ENCODE measurements at places on chromosomes 2 and 18. TPM values are rescaled to one million over a fixed set of nuclear protein-coding genes. Genes with fewer than 3 reads are reported as not detected.

ST6GAL2 gene
- total RNA-seq, result not detected

SPP2 gene
- total RNA-seq, result not detected

ESPNL gene
- total RNA-seq, result not detected

IGFBP2 gene
- total RNA-seq, result 38.2 TPM

GRCh38 chr2:119011910-119012209, 69.9 kb downstream of the MARCO start:
- no peak overlapping the region for H3K4me3 ChIP-seq
- no peaks in the 10 kb centered on the region for H3K36me3 ChIP-seq
- no peaks in the 10 kb centered on the region for H3K4me1 ChIP-seq

DNA sequence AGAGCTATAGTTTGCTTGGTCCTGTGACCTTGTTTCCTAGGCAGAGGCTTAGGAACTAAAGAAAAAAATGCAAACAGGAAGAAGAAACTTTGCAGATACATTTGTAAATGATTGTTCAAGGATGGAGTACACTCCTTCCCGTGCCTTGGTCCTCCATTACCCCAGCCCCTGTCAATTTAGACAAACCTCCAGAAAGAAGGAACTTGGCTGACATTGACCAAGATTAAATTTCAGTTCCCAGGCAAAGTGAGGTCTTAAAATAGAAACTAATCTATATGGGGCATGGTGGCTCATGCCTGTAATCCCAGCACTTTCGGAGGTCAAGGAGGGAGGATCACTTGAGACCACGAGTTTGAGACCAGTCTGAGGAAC, 179.9 kb upstream of the FN1 start:
- no peak for DNase-seq
- no peak overlapping the region for H3K4me3 ChIP-seq
- peaks cover 5% of the 10 kb centered on the region for H3K4me1 ChIP-seq
- H3K27me3 ChIP-seq, result peaks cover 21% of the 10 kb centered on the region
- H3K36me3 ChIP-seq, result no peaks in the 10 kb centered on the region

DNA sequence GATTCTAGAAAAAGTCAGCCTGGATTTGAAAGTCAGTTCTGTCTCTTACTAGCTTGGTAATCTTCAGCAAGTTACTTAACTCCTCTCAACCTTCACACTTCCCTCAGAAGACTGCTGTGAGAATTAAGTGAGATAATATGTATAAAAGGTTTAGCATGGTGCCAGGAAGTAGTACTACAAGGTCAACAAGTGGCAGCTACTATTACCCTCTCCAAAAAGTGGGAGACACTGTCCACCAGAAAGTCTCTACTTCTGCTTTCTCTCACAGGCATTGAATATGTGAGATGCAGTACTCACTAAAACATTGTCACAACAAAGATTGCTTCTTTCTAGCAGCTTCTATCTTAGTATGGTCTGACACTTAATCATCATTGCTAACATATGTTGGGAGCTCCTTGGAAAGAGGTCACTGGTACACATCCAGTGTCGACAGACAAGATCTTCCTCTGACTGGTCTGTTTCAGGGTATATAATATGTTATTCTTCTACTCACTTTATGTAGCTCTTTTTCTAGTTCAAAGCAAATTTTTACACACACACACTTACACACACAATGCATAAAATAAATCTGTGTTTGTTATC, 47.9 kb downstream of the DOCK10 start:
- DNase-seq, result no peak
- H3K4me1 ChIP-seq, result peaks cover 50% of the 10 kb centered on the region
- H3K36me3 ChIP-seq, result peaks cover 62% of the 10 kb centered on the region
- no peaks in the 10 kb centered on the region for H3K27me3 ChIP-seq
- H3K4me3 ChIP-seq, result no peak overlapping the region
- no peak overlapping the region for H3K27ac ChIP-seq

DNA sequence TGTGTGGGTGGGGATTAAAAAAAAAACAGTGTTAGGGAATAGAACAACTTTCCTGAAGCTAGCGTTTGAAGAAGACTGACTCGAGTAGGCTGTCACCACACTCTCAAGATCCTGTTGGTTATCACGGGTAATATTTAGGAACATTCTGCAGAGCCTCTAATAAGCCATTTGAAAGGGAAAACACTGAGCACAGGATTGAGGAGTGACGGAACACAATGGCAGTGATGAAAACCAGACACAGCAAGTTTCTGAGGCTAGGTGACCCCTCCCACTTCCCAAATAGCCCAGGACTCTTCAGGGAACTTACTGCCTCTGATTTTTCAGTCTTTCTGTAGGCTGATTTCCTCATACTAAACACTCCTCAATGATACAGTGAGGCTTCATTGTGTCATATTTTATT, 88.2 kb upstream of the TMEM200C start:
- no peak overlapping the region for H3K27ac ChIP-seq
- H3K27me3 ChIP-seq, result no peaks in the 10 kb centered on the region
- H3K4me3 ChIP-seq, result no peak overlapping the region
- H3K4me1 ChIP-seq, result no peaks in the 10 kb centered on the region
- no peaks in the 10 kb centered on the region for H3K36me3 ChIP-seq
- no peak for DNase-seq

GRCh38 chr2:117323331-117323730, 491.2 kb upstream of the DDX18 start:
- no peaks in the 10 kb centered on the region for H3K36me3 ChIP-seq
- no peak for DNase-seq
- H3K27ac ChIP-seq, result no peak overlapping the region
- H3K4me3 ChIP-seq, result no peak overlapping the region
- H3K4me1 ChIP-seq, result no peaks in the 10 kb centered on the region

DNA sequence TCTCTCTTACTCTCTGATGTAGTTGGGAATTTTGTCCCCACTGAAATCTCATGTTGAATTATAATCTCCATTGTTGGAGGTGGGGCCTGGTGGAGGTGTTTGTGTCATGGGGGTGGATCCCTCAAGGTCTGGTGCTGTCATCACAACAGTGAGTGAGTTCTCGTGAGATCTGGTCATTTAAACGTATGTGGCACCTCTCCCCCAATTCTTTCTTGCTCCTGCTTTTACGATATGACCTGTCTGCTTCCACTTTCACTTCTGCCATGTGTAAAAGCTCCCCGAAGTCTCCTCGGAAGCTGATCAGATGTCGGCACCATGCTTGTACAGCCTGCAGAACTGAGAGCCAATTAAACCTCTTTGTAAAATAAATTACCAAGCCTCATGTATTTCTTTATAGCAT, 337.8 kb upstream of the CDH2 start:
- H3K4me3 ChIP-seq, result no peak overlapping the region
- no peaks in the 10 kb centered on the region for H3K27me3 ChIP-seq
- H3K27ac ChIP-seq, result no peak overlapping the region
- no peaks in the 10 kb centered on the region for H3K36me3 ChIP-seq

DNA sequence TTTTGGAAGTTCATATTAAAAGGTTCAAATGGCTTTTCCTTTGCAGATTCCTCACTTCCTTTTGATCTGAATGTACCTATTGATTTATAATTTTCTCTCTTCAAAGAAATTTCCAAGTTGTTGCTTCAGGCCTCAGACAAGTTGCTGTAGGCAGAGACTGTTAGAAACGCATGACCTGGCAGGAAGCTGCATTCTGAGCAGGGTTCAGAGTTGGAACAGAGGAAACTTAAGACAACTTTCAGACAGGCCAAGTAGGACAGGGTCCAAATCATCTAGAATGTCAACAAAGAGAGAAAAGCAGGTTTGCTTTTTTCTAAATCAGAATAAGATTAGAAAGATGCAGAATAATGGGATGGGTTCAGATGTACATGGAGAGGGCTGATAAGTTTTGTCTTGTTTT, 416.3 kb downstream of the LRP1B start:
- H3K27ac ChIP-seq, result no peak overlapping the region
- no peaks in the 10 kb centered on the region for H3K4me1 ChIP-seq
- no peak for DNase-seq
- H3K36me3 ChIP-seq, result no peaks in the 10 kb centered on the region
- no peak overlapping the region for H3K4me3 ChIP-seq

DNA sequence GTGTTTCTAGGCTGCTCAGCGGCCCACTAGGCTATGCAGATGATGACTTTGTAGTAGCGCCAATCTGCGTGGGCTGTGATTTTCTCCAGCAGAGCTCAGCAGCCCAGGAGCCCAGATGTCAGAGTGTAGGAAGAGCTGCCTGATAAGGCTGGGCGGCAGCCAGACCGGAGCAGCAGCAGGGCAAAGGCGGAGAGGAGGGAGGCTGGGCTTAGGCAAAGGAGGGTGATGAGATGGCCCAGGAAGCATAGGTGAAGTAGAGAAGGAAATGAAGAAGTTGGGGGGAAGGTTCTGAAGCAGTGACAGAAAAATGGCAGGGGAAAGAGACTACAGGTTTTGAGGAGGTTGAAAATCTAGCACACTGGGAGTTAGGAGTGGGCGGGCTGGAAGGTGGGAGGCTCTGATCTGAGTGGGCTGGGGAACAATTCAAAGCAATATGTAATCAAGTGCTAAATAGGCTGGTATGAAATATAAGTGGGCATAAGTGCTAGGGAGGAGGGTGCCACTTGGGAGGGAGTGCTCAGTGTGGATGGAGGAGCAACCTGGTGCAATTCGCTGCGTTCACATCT, 50.6 kb upstream of the STPG4 start:
- DNase-seq, result no peak
- H3K4me3 ChIP-seq, result no peak overlapping the region
- H3K27ac ChIP-seq, result no peak overlapping the region
- H3K27me3 ChIP-seq, result no peaks in the 10 kb centered on the region
